Activated T-cell treated with anti-CD3 and anti-CD28 coated beads, Interleukin-2, amount 50 U/mL, for 72 hours (primary cell): ENCODE measurements at places on chromosomes 1 and 21.

- no peak for DNase-seq
Observed at GRCh38 chr1:55214934-55215193, 300 bp downstream of the USP24 start.

GRCh38 chr1:3249631-3250501 lies 180.9 kb downstream of the PRDM16 start:
- no peak for DNase-seq

DNA sequence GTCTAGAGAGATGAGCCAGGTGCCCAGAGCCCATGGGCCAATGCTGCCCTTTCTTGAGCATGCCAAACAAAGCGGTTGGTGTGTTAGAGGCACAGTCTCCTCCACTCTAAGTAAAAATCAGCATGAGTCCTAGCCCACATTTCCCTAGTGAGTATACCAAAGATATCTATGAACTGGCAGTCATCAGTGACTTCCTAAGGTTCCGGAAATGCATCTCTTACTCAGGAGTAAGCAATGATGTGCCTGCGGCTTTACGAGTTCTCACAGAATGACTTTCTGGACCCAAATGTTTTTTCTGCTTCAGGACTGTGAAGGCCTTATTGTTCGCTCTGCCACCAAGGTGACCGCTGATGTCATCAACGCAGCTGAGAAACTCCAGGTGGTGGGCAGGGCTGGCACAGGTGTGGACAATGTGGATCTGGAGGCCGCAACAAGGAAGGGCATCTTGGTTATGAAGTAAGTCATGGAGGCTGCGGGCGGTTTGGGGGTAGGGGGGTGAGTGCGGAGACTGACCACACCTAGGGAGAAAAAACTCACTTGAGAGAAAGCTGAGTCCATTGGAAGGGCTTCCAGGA lies 9.2 kb downstream of the PHGDH start:
- DNase-seq: no peak

GRCh38 chr1:159946242-159947187 lies 1.1 kb upstream of the IGSF9 start:
- DNase-seq: no peak

DNA sequence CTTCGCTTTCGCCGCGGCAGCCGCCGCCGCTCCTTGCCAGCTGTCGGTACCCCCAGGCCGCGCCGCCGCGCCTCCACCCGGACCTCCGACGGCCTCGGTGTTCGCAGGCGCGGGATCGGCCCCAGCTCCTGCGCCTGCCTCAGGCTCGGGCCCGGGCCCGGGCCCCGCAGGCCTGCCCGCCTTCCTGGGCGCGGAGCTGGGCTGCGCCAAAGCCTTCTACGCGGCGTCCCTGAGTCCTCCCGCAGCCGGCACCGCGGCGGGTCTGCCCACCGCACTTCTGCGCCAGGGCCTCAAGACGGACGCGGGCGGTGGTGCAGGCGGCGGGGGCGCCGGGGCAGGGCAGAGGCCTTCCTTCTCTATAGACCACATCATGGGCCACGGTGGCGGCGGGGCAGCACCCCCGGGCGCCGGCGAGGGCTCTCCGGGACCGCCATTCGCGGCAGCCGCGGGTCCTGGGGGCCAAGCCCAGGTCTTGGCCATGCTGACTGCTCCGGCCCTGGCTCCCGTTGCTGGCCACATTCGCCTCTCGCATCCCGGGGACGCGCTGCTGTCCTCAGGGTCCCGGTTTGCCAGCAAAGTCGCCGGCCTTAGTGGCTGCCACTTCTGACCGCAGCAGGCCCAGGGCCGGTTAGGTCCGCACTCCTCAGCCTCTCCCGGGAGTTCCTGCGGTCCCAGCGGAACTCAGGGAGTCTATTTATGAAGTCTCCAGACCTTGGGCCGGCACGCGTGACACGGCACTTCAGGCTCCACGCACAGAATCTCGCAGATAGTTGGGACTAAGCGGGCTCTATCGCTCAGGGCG lies 1.4 kb downstream of the FOXD2 start:
- DNase-seq: peak; percentile 38

GRCh38 chr1:169877800-169878491 lies 15.8 kb downstream of the SCYL3 start:
- no peak for DNase-seq

- no peak for DNase-seq
Observed at GRCh38 chr1:241714321-241715218, 62.5 kb downstream of the WDR64 start.

DNA sequence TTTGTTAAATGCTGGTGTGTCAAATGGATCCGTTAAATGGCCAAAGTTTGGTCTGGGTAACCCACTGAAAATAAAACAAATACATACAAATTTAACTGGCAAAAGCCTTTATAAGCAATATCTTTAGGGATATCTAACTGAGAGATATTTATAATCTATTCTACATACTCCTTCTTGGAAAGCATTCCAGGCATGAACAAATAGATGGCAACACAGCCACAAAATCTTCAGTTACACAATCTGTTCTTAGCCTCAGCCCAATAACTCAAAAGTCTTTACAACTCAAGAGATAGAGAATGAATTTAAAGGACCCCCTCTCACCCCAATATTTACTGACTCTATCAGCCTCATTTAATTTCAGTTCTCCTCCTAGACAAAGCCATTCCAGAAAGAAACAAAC lies 58.7 kb downstream of the NRDC start:
- no peak for DNase-seq

DNA sequence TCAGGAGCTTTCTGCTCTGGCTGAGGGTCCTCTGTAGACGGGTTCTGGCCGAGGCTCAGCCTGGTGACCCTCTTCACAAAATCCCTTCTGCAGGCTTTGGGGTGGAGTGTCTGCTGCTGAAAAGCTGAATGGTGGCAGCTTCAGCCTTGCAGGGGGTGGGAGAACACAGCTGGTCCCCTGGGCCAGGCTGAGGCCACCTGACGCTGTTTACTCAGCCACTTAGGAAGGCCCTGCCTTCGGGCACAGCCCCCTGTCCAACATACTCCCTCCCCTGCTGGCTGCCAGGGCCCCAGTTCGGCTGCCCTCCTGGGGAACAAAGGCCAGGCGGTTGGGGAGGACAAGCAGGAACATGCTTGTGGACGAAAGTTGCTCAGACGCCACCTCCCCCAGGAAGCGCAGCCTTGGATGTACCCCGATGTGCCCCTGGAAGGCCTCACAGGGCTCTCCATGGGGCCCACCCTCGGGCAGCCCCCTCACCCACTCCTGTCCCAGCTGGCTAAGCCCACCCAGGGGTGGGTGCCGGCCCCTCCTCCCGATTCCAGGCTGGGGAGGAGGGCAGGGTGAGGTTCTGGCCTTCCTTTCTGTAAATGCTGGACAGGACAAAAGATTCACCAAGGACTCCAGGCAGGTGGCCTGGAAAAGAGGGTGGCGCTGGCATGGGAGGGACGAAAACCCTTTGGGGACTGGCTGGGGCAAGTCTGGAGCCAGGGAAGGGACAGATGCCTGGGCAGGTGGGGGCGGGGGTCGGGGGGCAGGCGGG lies at the start of gene ANKRD65:
Gene ANKRD65, minus strand, starts transcription at position 130 of the 760 bp plus-strand sequence. CDS start 271 bp downstream, outside the sequence.
- DNase-seq: no peak
